Endothelial cell (in vitro differentiated cells): ENCODE measurements at places on chromosomes 16 and 17. TPM values are rescaled to one million over a fixed set of nuclear protein-coding genes. Genes with fewer than 3 reads are reported as not detected.

Gene RAMP2
- 630 TPM for total RNA-seq

DNA sequence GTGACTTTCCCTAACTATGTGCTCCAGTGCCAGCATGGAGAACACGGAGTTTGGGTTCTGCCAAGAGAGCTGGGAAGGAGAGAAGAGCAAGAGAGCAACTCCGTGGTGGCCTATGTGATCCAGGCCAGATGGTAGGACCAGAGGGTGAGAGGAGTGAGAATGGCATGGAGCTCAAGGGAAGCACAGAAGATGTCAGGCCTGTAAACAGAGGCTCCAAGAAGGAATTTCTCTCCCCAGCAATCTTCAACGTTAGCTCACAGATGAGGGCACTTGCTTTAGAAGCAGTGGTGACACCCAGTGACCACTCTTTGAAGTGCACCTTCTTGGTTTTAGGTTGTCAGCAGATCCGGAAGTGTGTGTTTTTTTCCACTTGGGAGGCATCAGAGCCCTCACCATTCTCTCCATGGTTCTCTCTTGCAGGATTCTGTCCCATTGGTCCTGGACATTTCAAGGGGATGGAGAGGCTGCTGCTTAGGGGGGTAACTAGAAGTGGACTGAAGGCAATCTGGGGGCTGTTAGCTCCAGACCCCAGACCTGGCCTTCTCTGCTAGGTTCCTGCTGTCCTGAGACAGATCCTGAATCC lies 18.1 kb upstream of the TMEM98 start:
- H3K27me3 ChIP-seq = peaks cover 4% of the 10 kb centered on the region
- peak; percentile 81 for DNase-seq
- peaks cover 9% of the 10 kb centered on the region for H3K4me1 ChIP-seq
- H3K27ac ChIP-seq = peak overlapping the region; percentile 16
- no peaks in the 10 kb centered on the region for H3K36me3 ChIP-seq

DNA sequence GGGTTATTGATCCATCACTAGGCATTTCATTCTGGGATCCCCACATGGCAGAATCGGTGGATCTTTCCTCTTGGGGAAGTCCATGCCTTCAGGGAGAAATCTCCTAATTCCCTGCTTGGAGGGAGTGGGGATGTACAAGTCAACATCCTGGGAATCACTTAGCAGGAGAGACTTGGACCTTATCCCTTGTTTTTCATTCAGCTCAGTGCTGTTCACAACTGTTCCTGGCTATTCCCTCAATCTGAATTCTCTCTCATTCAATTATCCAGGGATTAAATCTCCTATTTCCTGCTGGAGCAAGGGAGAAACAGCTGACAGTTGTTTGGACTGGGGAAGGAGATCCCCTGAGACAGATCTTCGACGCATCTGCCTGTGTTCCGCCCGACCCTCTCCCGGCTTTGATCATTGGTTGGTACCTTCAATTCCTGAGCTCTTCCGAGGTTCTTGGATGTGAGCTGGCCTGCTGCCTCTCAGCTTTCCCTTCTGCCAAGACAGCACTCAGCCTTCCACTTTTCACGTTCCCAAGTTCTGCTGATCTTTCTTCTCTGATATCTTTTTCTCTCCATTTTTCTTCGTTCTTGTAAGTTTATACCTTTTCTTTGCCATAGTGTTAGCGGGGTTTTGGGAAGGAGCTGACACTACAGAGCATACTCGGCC lies 115.4 kb upstream of the GNAO1 start:
- H3K27me3 ChIP-seq = no peaks in the 10 kb centered on the region
- no peak for DNase-seq
- H3K4me3 ChIP-seq = no peak overlapping the region

- H3K4me3 ChIP-seq = no peak overlapping the region
- H3K27ac ChIP-seq = no peak overlapping the region
- H3K36me3 ChIP-seq = no peaks in the 10 kb centered on the region
Measured at GRCh38 chr17:34504814-34505484, 74.4 kb upstream of the TMEM132E start.

DNA sequence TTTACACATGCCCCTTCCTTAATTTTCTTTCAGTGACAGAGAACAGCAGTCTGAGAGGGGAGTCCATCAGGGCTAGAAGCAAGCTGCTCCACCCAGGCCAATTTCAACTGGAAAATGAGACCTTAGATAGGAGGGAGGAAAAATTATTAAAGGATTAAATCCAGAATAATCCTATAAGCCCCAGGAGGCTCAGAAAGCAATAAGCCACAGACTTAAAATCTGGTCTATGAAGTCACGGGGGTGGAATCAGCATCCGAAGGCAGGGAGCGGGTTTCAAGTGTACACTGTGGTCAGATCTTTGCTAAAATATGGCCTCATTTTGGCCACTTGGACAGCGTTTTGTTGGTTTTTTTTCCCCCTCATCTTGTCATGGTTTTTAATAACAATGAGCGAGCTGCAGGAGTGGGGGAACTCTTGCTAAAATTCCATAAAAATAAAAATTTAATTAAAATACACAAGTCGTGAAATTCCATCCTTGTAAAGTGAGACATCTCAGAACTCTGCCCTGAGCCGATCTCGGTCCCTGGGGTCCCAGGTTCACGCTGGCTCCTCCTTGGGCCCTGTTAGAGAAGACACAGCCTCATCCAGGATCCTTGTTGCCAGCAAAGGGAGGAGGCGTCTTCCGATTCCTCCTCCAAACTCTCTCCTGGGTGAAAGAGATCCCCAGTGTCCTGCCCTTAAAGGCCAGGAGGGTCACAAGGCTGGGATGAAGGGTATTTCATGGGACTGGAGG lies 51.6 kb upstream of the ETV4 start:
- no peaks in the 10 kb centered on the region for H3K36me3 ChIP-seq
- no peaks in the 10 kb centered on the region for H3K27me3 ChIP-seq
- H3K4me3 ChIP-seq = no peak overlapping the region
- H3K4me1 ChIP-seq = peaks cover 9% of the 10 kb centered on the region
- DNase-seq = no peak
- H3K27ac ChIP-seq = no peak overlapping the region

DNA sequence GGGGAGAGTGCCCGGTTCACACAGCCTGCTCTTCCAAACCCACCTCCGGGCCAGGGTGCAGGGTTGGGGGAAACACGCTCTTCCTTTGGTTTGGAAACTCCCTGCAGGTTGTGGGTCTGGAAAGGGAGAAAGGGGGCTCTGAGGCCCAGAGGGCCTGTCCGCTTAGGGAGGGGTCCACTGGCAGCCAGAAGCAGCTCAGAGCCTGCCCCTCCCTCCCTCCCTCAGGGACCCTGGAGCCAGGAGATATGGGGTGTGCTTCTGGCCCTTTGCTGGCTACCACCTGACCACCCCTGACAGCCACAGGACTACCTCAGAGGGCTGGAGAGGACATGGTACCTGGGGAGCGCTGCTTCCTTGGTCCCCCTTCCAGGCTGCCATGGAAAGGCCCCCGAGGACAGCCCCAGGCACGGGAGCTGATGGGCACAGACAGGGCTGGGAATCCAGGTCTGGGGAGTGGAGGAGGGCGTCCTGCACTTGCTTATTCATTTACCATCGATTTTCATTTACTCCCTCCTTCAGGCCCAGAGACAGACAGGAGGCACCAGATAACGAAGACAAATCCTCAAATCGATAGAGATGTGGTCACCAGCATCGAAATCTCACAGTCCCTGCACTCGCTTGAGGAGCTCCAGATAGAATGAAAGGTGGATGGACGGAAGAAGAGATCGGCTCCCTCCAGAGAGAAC lies 48.4 kb upstream of the DOC2B start:
- peaks cover 3% of the 10 kb centered on the region for H3K36me3 ChIP-seq
- peaks cover 13% of the 10 kb centered on the region for H3K4me1 ChIP-seq
- DNase-seq = no peak
- H3K27me3 ChIP-seq = peaks cover 1% of the 10 kb centered on the region

Gene SECTM1
- not detected for total RNA-seq

Gene TNFSF13
- 5.6 TPM for total RNA-seq

DNA sequence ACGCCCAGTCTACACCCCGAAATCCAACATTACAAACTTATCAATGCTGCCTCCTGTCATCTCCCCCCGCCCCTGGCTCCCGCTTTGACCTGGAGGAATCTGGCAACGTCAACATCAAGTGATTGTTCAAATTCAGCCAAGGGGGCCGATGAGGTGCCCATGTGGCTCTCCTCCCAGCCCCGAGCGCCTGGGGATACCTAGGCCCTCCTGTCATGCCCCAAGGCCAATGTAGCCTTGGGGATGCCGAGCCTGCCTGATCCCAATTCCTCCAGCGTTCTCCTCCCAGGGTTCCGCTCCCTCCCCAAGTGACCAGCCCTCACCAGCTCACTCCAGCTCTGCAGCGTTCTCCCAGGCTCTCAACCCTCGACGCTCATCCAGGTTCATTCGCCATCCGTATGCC lies 59.4 kb downstream of the NXN start:
- no peak overlapping the region for H3K27ac ChIP-seq
- peaks cover 7% of the 10 kb centered on the region for H3K4me1 ChIP-seq
- H3K36me3 ChIP-seq = peaks cover 25% of the 10 kb centered on the region
- H3K4me3 ChIP-seq = no peak overlapping the region
- no peak for DNase-seq

- H3K27ac ChIP-seq = no peak overlapping the region
- no peak for DNase-seq
- H3K4me1 ChIP-seq = peaks cover 7% of the 10 kb centered on the region
Measured at GRCh38 chr17:8022360-8023003, 16.4 kb upstream of the ALOX15B start.

Gene CCDC78
- total RNA-seq = 0.85 TPM

GRCh38 chr17:75115555-75115954 lies 5.8 kb downstream of the ARMC7 start:
- peak overlapping the region; percentile 7 for H3K4me3 ChIP-seq
- H3K36me3 ChIP-seq = peaks cover 34% of the 10 kb centered on the region
- no peak overlapping the region for H3K27ac ChIP-seq
- H3K27me3 ChIP-seq = peaks cover 5% of the 10 kb centered on the region

GRCh38 chr17:27494192-27495091 lies 38.2 kb downstream of the KSR1 start:
- H3K4me1 ChIP-seq = peaks cover 19% of the 10 kb centered on the region
- no peaks in the 10 kb centered on the region for H3K27me3 ChIP-seq
- no peak for DNase-seq
- no peak overlapping the region for H3K4me3 ChIP-seq
- H3K27ac ChIP-seq = peak overlapping the region; percentile 31

DNA sequence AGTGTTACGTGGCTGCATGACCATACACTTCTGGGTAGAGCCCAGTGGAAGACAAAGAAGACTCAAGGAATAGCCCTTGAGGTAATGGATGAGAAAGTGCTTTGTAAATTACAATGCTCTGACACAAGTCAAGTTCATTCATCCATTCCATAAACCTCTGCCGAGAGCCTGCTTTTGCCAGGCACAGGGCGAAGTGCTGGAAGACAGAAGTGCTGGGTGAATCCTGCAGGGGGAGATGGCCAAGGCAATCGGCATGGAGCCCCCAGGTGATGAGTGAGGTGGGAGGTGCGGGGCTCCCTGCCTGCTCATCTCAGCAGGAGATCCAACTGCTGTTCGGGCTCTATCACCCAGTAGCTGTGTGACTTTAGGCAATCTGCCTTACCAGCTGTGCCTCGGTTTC lies 2.8 kb upstream of the SOCS3 start:
- no peak for DNase-seq
- no peak overlapping the region for H3K4me3 ChIP-seq
- H3K27me3 ChIP-seq = peaks cover 5% of the 10 kb centered on the region
- H3K4me1 ChIP-seq = peaks cover 31% of the 10 kb centered on the region

- DNase-seq = no peak
- H3K4me1 ChIP-seq = peaks cover 5% of the 10 kb centered on the region
- H3K27me3 ChIP-seq = peaks cover 2% of the 10 kb centered on the region
- H3K27ac ChIP-seq = no peak overlapping the region
- no peaks in the 10 kb centered on the region for H3K36me3 ChIP-seq
Measured at GRCh38 chr17:17913695-17914332, 58.4 kb downstream of the TOM1L2 start.

Gene DOK4
- total RNA-seq = 69.4 TPM

Gene SEPTIN1
- total RNA-seq = 1.6 TPM

DNA sequence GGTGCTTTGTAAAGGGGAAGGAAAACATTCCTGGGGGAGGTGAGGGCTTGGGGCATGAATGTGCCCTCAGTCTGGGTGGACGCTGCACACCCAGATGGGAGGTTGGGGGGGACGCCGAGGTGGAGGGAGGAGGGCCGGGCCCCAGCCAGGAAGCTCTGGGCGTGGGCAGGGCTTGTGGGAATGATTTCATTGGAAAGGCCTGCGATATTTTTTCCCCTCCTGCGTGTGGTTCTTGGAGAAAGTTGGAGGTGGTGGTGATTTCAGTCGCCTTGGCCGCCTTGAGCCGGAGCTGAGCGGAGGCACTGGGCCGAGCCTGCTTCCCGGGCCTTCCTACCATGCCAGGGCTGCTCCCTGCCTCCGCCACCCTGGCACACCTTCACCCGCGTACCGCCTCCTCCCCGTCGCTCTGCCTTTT lies 26.4 kb upstream of the CLEC18A start:
- H3K4me1 ChIP-seq = peaks cover 3% of the 10 kb centered on the region
- no peak overlapping the region for H3K4me3 ChIP-seq
- no peak for DNase-seq
- no peak overlapping the region for H3K27ac ChIP-seq
- H3K27me3 ChIP-seq = peaks cover 3% of the 10 kb centered on the region
- H3K36me3 ChIP-seq = no peaks in the 10 kb centered on the region

GRCh38 chr17:83175119-83175821 lies 95.9 kb downstream of the METRNL start:
- H3K27me3 ChIP-seq = peaks cover 2% of the 10 kb centered on the region
- no peaks in the 10 kb centered on the region for H3K36me3 ChIP-seq
- no peak overlapping the region for H3K27ac ChIP-seq
- H3K4me1 ChIP-seq = no peaks in the 10 kb centered on the region
- H3K4me3 ChIP-seq = no peak overlapping the region

DNA sequence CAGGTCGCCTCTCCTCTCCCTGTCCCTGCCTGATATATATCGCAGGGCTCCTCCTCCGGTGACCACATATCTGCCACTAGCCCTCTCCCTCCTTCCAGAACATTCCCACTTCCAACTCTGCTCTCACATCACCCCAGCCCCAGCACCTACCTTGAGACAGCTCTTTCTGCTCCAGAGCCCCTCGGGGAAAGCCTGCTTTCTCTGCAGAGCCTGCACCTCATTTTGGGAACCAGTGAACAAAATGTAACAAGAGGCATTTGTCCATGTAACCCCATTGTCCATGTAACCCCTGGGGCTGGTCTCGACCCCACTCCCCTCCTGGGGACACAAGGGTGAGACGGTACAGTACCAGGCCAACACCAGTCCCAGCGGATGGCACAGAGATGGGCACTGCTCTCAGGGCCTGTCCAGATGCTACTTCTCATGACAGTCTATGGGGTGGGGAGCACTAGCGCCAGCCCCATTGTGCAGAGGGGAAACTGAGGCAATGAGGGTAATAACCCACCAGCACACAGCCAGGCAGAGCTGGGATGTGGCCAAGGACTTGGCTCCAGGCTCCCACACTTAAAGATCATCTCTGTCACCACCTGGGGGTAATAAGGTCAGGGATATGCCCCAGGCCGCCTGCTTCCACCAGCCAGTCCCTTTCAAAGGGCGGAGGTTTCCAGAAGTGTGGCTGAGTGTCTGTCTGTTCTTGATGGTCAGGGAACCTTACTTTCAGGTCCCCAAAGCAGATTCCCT lies 42.9 kb downstream of the TBC1D16 start:
- DNase-seq = no peak
- peak overlapping the region; percentile 22 for H3K4me3 ChIP-seq
- H3K36me3 ChIP-seq = peaks cover 14% of the 10 kb centered on the region
- peak overlapping the region; percentile 74 for H3K27ac ChIP-seq
